ENCODE measurements at places on chromosomes 12 and 14. TPM values are rescaled to one million over a fixed set of nuclear protein-coding genes. Genes with fewer than 3 reads are reported as not detected.
A peak's percentile ranks its signal among the peaks of the same experiment; 100 is the strongest.

GRCh38 chr12:53059434-53060063, 9.7 kb downstream of the TNS2 start:
- H3K4me1 ChIP-seq, result no peaks in the 10 kb centered on the region
- no peaks in the 10 kb centered on the region for H3K27me3 ChIP-seq
- no peak overlapping the region for H3K4me3 ChIP-seq
- H3K36me3 ChIP-seq, result peaks cover 8% of the 10 kb centered on the region

DNA sequence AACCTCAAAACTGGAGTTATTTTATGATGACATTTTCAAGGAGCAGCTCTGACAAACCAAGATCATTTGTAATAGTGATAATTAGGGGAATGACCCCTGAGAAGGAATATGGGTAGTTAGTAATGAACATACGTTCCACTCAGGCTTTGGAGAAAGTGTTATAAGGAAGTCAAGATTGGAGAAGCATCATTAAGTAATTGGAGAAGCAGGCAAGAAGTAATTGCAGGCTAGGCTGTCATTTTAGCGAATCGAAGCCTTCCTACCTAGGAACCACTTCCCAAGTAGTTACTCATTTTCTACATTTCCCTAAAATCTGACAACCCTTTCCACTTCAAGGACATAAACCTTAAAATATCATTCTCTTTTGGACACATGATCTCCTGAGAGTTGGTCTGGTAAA, 1.2 kb downstream of the EDDM3B start:
- no peak overlapping the region for H3K4me3 ChIP-seq
- peaks cover 1% of the 10 kb centered on the region for H3K27me3 ChIP-seq
- H3K4me1 ChIP-seq, result no peaks in the 10 kb centered on the region
- no peak for DNase-seq
- H3K36me3 ChIP-seq, result no peaks in the 10 kb centered on the region
- no peak overlapping the region for H3K27ac ChIP-seq

GRCh38 chr12:49538510-49539403, at the start of gene KCNH3:
TSS of gene KCNH3 (plus strand) at chr12:49539030. CDS start at chr12:49539417, 387 bp downstream.
- H3K4me3 ChIP-seq, result peak within 1 kb of the TSS; percentile 60
- H3K27ac ChIP-seq, result no peak within 1 kb of the TSS
- DNase-seq, result peak; percentile 81

DNA sequence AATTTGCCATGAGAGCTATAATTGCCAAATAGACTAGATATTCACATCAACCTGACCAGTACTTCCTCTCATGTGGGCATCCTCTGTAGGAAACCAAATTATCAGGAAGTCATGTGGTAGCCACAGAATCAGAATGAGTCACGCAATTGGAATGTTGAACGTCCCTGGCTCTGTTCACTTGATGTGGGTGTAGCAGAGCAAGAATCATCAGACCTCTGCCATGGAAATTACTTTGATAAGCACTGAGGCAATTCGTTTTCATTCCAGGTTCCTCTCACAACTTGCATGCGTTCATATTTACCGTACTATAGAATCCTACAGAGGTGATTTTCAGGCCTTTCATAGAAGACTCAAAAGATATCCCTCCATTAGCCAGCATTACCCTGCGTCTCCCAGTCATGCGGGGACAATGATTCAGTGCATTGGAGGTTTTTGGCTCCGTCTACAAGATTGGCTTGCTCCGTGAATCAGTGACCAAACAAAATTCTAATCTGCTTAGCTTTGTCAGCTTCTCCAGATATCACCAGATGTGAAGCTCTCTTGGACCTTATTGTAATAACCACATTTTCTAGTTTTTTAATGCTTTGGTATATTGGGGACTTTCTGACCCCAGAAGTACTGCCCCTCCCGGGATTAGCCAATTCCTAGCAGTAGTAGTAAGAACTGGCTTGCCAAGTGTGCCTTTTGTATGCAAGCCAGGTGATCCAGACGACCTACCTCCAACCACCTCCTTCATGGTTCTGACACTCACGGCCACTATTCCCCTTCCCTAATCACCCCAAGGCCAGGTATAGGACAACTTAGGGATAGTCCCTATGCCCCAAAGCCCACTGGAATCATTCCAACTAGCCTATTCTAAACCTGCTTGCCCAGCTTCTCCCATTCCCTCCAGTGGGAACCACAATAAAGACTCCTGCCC, 133.4 kb downstream of the KICS2 start:
- peaks cover 4% of the 10 kb centered on the region for H3K27me3 ChIP-seq
- no peak overlapping the region for H3K27ac ChIP-seq
- no peak overlapping the region for H3K4me3 ChIP-seq
- no peak for DNase-seq

- H3K27me3 ChIP-seq, result peaks cover 4% of the 10 kb centered on the region
- no peak for DNase-seq
- H3K4me1 ChIP-seq, result no peaks in the 10 kb centered on the region
These were observed 5.9 kb upstream of the KRT3 start for GRCh38 chr12:52801773-52802172.

CD163 gene
- total RNA-seq, result not detected

STRAP gene
- 144 TPM for total RNA-seq

- H3K36me3 ChIP-seq, result peaks cover 57% of the 10 kb centered on the region
- peaks cover 32% of the 10 kb centered on the region for H3K4me1 ChIP-seq
- DNase-seq, result peak; percentile 3
- no peak overlapping the region for H3K27ac ChIP-seq
- no peak overlapping the region for H3K4me3 ChIP-seq
These were observed 94.8 kb downstream of the BCL11B start for GRCh38 chr14:99177046-99177655.

DNA sequence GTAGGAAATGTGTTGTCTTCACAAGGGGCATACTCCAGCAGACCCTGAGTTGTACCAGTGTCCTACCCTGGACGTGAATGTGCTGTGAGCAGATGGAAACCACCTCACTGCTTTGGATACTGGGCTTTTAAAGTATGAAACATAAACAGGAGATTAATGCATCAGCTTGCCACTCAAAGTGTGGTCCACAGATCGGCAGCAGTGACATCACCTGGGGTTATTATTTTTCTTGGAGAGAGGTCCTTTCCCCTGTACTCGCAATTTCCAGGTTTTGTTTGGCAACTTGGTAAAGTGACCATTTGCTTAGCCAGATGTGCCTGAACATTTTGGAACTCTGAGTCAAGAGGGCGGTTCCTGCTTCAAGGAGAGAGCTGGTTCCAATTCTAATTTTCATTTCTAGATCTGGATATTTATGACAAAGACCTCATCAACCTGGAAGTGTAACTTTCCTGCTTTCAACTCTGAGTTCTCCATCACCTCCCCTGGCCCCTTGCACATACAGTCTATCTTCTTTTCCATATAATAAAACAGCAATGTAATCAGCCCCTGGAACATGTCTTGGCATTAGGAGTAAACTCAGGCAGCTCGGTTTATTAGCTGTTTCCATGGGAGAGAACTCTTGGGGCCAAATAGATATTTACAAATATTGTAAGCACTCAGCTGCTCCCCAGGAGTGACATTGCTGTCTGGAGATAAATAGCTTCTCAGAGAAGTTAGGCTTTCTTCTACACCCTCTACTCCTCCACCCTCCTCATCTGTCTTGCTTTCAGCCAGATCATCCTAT, 237.0 kb upstream of the TBX3 start:
- no peaks in the 10 kb centered on the region for H3K4me1 ChIP-seq
- H3K27ac ChIP-seq, result no peak overlapping the region
- no peaks in the 10 kb centered on the region for H3K27me3 ChIP-seq
- no peak overlapping the region for H3K4me3 ChIP-seq

DNA sequence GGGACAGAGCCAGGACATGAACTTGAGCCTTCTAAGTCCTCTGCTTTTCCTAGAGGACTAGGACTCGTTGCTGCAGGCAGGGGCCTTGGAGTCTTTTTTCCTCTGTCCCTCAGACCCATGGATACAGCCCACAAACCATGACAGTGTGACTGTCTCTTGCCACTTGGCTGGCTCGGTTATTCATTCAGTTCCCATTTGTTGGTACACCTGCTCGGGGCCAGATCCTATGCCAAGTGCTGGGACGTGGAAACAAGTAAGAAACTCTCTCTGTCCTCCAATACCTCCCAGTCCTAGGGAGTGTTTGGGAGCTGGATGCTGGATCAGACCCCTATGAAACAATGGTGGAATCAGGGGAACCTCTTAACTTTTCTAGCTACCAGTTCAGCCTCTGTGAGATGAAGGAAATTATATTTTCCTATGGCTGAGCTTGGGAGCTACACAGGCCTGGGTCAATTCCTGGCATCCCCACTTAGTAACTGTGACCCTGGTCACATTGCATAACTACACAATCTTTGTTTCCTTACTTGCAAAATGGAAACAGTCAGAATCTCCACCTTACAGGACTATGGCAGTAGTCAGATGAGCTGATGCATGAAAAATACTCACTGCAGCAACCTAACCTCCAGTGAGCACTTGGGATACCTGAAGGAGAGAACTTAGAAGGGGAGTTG, 106.3 kb upstream of the VRK1 start:
- no peaks in the 10 kb centered on the region for H3K4me1 ChIP-seq
- no peak overlapping the region for H3K4me3 ChIP-seq
- no peak for DNase-seq

GRCh38 chr12:113485330-113485729, 13.7 kb upstream of the LHX5 start:
- no peak overlapping the region for H3K4me3 ChIP-seq
- H3K36me3 ChIP-seq, result no peaks in the 10 kb centered on the region
- no peaks in the 10 kb centered on the region for H3K4me1 ChIP-seq
- H3K27ac ChIP-seq, result no peak overlapping the region
- no peak for DNase-seq

DNA sequence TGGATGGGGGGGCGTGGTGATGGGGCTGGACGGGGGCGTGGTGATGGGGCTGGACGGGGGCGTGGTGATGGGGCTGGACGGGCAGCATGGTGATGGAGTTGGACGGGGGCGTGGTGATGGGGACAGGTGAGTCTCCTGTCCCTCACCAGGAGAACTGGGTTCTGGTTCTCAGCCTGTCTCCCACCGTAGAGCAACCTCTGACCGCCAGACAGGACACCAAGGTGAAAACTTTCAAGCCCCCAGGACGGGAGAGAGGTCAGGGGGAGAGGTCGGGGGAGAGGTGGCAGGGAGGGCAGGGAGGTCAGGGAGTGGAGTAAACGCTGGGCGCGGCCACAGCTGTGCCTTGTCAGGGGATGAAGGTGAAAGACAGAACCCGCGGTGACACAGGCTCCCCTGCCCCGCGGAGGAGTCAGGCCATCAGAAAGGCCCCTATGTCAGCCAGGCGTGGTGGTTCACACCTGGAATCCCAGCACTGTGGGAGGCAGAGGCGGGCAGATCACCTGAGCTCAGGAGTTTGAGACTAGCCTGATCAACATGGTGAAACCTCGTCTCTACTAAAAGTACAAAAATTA, 84.6 kb downstream of the GALNT9 start:
- H3K4me1 ChIP-seq, result no peaks in the 10 kb centered on the region
- H3K27me3 ChIP-seq, result no peaks in the 10 kb centered on the region
- no peak for DNase-seq
- H3K36me3 ChIP-seq, result no peaks in the 10 kb centered on the region
- no peak overlapping the region for H3K27ac ChIP-seq
- no peak overlapping the region for H3K4me3 ChIP-seq

DNA sequence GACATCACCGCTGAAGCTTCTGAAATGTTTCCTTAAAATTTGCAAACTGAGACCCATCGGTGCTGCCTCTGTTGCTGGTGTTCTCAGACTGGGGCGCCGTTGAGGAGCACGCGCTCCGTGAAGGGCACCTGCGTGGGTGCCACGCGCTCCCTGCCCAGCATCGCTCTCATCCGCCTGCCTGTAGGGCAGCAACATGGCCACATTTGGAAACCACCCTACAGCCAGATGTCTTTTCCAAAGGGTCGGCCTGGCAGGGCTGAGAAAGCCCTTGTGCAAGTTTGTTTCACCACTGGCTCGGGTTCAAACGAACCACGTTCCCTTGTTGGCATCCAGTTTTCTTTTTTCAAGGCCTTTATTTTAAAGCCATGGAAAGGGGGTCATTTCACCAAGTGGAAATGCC, 13.9 kb downstream of the ADGRD1 start:
- no peak overlapping the region for H3K4me3 ChIP-seq
- DNase-seq, result no peak
- H3K4me1 ChIP-seq, result no peaks in the 10 kb centered on the region
- peaks cover 2% of the 10 kb centered on the region for H3K27me3 ChIP-seq

KRT6C gene
- total RNA-seq, result not detected

DNA sequence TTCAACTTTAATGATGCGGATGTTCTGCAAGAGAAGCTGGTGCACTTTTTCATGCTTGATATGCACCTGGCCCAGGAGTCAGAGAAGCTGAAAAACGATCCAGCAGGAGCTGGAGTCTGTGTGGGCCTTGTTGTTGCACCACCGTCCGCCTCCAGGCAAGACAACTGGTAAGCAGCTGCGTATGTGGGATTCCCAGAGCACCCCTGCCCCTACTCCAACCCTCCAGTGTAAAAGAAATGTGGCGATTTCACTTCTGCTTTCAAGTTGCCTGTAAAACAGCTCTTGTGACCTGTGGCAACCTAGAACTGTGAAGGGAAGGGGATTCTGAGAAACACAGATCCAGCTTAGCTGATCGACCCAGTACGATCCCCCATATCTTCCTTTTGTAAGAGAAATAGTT, 154.1 kb upstream of the PELI2 start:
- H3K4me3 ChIP-seq, result no peak overlapping the region
- no peak for DNase-seq
- peaks cover 15% of the 10 kb centered on the region for H3K27me3 ChIP-seq
- no peak overlapping the region for H3K27ac ChIP-seq

GRCh38 chr14:102971314-102971713, 48.9 kb downstream of the AMN start:
- H3K4me1 ChIP-seq, result no peaks in the 10 kb centered on the region
- no peak overlapping the region for H3K4me3 ChIP-seq
- H3K27me3 ChIP-seq, result no peaks in the 10 kb centered on the region

GRCh38 chr12:132484891-132485441, 5.0 kb upstream of the FBRSL1 start:
- H3K4me3 ChIP-seq, result no peak overlapping the region
- H3K36me3 ChIP-seq, result no peaks in the 10 kb centered on the region
- H3K27me3 ChIP-seq, result peaks cover 2% of the 10 kb centered on the region
- no peak overlapping the region for H3K27ac ChIP-seq
- H3K4me1 ChIP-seq, result peaks cover 21% of the 10 kb centered on the region
- no peak for DNase-seq

TM9SF1 gene
- 30.8 TPM for total RNA-seq

DNA sequence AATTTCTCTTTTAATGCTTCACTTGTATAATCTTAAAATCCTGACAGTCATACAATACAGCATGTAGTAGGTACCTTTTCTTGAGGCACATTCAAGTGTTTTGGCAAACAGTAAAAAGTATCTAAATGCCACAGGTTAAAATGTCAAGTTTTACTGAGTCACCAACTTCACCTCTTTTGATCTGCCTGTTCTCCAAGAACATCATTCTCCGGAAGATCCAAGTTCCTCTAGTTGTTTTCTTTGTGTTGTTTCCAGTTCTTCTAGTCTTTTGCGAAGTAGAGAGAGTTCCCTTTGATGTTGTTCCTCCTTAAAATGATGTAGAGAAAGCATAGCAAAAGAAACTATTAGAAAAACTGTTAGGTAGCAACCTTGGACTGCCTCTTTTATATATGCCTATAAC, 151.1 kb downstream of the CEP83 start:
- no peak for DNase-seq
- peaks cover 50% of the 10 kb centered on the region for H3K4me1 ChIP-seq
- no peaks in the 10 kb centered on the region for H3K27me3 ChIP-seq
- H3K36me3 ChIP-seq, result peaks cover 84% of the 10 kb centered on the region
- no peak overlapping the region for H3K4me3 ChIP-seq

GRCh38 chr14:54889919-54890318, 12.7 kb downstream of the GCH1 start:
- peaks cover 17% of the 10 kb centered on the region for H3K36me3 ChIP-seq
- H3K27ac ChIP-seq, result peak overlapping the region; percentile 57
- no peak for DNase-seq
- no peak overlapping the region for H3K4me3 ChIP-seq
- H3K4me1 ChIP-seq, result peaks cover 42% of the 10 kb centered on the region

LRRC10 gene
- total RNA-seq, result not detected
